ENCODE measurements at places on chromosomes 5 and 9.

DNA sequence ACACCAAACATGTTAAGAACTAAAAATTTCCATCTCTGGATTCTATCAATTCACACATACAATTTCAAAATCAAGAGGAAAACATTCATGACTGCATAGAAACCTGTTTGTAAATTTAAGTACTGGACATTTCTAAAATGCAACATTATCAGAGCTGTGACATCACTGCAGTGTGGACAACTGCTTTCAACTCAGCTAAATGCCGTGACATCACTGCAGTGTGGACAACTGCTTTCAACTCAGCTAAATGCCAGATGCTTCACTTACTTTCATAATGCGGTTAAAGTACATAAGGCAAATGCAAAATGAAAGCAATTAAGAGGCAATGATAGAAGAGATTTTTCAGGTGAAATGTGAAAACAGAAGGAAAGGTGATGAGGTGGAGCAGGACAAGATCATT is 161.5 kb downstream of the ARL15 start:
- no peak for DNase-seq

DNA sequence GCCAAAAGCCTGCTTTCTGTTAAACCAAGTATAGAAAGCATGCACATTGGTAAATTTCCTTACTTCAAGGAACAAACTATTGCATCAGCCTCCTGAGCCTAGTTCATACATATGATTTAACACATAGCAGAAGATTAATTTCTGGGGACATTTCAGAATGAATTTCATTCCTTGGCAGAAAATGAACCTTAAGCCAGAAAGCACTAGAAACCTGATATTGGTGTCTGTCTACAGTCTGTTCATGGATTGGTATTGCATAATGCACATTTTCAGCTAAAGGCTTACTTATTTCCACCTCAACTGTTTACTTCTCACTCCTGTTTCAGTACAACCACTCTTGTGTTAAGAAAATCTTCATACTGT is 1471.8 kb upstream of the NUDT12 start:
- DNase-seq = no peak

GRCh38 chr5:14208071-14209021 is 65.2 kb downstream of the TRIO start:
- peak; percentile 57 for DNase-seq

DNA sequence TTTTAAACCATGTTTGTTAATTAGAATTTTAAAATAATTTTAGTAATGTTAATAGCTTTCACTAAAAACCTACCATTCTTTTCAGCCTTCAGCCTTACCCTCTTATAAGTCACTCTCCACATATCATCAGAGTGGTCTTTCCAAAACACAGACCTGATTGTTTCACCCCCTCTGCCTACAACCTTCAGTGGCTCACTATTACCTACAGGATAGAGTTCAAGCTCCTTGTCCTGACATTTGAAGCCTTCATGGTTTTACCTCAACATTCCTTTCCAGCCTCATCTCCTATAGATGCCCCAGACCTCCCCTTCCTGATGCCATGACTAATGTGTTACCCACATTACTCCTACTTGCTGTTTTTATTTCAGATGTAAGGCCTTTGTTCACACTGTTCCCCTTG is 27.8 kb upstream of the STRBP start:
- DNase-seq = no peak

DNA sequence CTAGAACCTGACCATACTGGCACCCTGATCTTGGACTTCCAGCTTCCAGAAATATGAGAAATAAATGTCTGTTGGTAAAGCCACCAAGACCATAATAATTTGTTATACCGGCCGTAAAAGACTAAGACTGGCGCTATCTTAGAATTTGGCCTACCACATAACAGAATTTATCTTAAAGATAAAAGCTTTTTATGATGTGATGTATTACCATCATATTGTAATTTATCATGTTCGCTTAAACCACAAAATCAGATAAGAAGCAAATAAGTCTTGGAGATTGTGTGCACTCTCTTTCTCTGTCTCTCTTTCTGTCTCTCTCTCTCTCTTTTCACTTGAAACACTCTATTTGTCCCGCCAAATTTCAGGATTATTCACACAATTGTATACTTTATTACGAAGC is 35.6 kb downstream of the FST start:
- DNase-seq = no peak

GRCh38 chr5:112848116-112848811 is 12.8 kb upstream of the SRP19 start:
- peak; percentile 51 for DNase-seq

DNA sequence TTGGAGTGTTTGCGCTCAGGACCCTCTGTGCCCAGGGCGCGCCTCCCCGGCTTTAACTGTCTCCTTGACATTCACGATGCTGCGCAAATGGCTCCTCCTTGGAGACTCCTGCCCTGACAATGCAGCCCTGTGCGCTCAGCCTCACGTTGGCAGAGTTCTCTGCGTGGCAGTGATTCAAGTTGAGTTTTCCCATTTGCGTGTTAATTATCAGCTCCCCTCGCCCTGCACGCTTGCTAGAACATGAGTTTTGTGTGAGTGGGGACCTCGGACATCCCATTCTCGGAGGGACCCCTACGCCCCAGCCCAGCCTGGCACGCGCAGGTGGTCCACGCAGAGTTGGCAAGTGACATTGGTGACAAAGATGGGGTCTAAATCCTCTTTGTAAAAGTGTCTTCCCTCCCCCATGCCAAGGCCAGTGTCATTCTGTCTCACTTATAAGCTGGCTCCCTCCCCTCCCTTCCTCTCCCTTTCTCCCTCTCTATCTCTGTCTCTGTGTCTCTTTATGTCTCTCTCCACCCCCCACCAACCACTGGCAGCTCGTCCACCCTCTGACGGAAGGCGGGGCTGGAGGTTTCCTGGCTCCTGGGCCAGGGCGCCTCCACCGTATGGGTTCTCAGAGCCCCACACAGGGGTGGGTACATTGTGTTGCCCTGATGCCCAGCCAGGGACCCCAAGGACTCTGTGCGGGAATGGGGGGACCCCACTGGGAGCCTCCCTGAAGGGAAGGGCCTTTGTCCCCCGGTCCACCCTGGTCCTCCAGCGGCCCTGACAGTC is 169.3 kb downstream of the OLFM1 start:
- no peak for DNase-seq

GRCh38 chr5:82406205-82406773 is 128.1 kb upstream of the RPS23 start:
- no peak for DNase-seq

DNA sequence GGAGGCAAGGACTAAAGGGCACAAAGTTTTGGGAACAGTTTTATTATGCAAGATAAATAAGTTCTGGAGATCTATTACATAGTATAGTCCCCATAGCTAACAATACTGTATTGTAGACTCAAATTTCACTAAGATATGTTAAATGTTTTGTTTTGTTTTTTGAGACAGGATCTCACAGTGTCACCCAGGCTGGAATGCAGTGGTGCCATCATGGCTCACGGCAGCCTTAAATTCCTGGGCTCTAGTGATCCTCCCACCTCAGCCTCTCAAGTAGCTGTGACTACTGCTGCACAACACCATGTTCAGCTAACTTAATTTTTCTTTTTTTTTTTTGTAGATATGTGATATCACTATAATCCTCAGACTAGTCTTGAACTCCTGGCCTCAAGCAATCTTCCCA is 109.6 kb downstream of the TRIM32 start:
- no peak for DNase-seq

DNA sequence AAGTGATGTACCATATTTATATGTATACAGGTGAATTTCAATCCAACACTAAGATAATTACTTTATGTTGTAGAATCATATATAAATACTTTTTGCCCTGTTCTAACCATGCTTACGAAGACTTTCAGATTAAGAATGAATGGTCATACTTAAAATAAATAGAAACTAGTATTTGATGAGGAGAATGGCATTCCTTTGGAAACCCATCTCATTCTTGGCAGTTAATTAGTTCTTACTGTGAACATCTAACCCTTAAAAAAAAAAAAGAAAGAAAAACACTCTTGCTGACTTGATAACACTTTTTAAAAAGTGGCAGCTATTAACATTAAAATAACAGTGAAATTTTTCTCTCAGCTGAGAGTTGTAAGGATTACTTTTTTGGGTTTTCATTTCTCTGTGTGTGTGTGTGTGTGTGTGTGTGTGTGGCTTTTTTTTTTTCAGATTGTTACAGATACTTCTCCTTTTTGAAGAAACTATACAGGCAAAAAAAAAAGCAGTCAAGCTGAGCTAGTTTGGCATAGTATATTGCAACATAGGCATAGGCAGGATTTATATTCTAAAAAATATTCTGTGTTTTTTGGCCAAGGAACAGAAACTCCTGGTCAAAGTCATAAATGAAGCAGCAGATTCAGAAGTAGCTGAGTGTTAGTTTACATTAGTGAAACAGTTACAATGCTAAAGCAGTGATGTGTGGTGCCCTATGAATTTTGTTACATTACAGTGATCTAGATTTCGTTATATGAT is 163.5 kb downstream of the CD180 start:
- no peak for DNase-seq

- DNase-seq = no peak
Observed at GRCh38 chr9:3087697-3088096, 243.8 kb upstream of the PUM3 start.

- DNase-seq = no peak
Observed at GRCh38 chr9:122383992-122384461, 13.2 kb downstream of the PTGS1 start.

DNA sequence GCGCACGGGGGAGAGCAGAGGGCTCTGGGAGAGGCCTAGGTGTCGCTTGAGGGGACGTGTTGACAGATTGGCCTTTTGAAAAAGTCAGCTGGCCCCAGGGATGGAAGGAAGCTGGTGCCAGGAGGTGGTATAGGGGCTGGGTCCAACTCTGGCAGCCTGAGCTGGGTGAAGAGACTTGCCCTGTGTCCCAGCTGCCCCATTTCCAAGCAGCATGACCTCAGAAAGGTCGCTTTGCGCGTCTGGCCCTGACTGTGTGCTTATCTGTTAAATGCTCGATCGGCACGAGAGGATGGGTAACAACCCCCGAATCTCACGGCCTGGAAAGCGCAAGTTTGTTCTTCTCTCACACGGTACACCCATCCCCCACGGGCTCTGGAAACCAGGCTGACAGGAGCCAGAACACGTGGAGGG is 31.2 kb upstream of the LAMC3 start:
- DNase-seq = no peak

DNA sequence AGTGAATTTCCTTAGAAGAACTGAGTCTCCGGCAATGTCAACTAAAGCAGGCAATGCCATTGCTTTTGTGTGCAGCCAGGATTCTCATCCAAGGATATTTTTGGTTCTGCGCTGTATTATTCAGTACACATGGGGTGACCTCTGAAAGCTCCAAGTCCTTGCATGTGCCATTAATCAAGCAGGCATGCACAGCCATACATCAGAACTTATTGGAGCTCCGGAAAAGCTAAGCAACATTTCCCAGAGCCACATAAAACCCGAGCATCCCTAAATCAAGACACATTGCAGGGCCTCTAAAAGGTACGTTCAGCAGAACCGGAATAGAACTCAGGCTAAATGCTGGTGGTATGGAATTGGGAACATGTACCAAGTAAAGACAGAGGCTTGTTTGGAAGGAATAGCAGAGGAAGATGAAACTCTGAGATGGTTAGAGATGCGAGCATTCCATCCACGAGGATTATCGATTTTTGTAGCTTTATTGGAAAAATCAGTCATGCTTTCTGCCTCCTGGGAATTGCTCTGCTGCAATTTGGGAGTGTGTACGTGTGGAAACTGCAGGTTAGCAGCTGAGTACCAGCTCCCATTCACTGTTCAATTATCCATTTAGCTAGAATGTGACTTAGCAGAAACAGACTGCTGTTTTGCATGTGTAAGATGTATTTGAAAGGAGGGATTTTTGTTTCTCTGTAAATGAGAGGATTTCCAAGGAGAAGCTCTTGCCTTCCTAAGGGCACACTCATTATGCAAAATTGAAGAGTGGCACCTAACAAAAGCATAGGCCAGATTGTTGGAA is 143.7 kb upstream of the WWC1 start:
- no peak for DNase-seq

DNA sequence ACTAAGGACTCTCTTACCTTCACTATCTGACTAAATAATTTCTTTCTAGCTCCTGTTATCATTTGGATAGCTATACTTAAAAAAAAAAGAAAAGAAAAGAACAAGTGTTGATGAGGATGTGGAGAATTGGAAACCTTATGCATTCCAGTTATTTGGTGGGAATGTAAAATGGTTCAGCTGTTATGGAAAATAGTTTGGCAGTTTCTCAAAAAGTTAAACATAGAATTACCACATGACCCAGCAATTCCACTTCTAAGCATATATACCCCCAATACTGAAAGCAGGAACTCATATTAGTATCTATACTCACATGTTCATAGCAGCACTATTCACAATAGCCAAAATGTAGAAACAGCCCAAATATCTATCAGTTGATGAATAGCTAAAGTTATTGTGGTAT is 61.1 kb downstream of the GNA14 start:
- DNase-seq = no peak

DNA sequence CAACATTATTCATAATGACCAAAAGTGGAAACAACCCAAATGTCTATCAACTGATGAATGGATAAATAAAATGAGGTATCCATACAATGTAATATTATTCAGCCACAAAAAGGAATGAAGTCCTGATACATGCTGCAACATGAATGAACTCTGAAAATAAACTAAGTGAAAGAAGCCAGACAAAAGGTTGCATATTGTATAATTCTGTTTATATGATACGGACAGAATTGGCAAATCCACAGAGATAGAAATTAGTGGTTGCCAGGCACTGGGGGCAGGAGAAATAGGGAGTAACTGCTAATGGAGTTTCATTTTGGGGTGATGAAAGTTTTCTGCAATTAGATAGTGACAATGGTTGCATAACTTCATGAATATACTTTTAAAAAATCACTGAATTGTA is 47.0 kb downstream of the KIF24 start:
- DNase-seq = no peak

DNA sequence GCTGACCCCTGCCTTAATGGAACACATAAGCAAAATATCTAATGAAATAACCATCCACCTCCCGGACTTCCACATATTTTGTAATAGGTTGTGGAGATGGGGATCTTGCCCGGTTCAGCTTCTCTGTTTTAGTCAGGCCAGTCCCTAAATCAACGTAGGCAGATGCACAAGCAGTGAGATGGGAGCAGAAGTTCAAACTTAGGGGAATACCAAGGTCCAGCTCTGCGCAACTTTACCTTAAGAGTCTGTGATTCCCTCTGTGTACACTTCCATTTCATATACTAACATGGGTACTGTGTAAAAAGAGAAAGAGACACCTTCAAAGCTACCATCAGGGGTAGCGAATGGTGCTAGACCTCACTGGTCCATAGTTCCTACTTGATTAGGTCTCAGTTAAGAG is 110.9 kb downstream of the NTRK2 start:
- no peak for DNase-seq

DNA sequence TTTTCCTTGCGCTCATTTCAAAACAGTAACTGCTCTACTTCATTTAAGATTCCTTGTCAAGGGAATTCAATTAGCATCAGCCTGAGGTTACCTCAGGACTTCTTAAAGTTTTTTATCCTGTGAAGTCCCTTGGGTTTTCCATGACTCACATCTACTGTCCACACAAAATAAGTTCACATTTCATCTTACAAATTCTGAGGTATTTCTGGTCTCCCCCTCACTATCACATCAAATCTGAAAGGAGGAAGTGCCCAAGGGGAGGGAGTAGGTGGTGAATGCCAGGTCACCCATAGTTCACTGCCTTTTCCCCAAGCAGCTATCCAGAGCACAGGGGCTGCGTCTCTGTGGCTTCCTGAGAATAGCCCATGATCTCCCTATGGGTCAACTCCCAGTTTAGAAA is 227.1 kb upstream of the NREP start:
- DNase-seq = peak; percentile 57
